ENCODE measurements at places on chromosomes 7 and 10. TPM values are rescaled to one million over a fixed set of nuclear protein-coding genes. Genes with fewer than 3 reads are reported as not detected.

Gene SPDYE11
- total RNA-seq = not detected

DNA sequence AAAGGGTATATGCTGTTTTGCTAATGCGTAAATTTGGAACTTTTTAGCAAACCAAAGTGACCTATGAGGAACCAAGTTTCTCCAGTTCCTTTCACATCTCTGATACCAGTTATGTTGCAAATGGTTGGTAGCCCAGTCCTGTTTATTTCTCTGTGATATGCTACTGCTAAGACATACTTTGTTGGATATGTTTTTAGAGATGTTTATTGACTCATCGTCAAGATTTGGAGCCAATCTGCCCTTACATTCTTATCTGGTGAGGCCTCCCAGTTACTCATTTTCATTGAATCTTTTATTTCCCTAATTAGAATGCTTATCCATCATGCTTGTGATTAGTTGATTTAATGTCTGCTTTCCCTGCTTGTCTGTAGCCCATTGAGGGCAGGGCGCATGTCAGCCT is 58.9 kb downstream of the LRGUK start:
- no peak for DNase-seq

Gene NKX1-2
- total RNA-seq = 0.35 TPM

Gene ADAM12
- 3.1 TPM for total RNA-seq

Gene EPO
- not detected for total RNA-seq

Gene MRC1
- not detected for total RNA-seq

DNA sequence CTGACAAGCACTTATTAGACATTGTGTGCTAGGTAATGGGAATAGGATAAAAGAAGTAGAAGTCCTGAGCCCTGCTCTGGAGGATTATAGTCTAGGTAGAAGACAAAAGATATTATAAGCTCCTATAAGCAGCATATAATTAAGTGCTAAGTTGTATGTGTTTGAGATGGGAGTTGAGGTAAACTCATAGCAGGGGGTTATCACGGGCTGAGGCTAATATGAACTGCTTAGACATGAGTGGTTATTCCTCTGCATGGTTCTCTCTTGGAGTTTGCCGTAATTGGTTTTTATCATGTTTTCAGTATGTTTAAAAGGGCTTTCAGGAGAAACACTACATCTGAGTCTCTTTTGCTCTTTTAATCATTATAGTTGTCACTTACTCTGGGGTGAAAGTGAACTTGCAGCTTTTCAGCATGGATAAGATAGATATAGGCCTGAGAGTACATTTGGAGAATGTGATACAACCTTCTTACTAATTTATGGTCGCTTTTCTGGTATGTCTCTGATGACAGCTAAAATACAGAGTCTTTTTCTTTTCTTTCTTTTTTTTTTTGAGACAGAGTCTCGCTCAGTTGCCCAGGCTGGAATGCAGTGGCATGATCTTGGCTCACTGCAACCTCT is 39.0 kb downstream of the SMNDC1 start:
- DNase-seq = no peak

- peak; percentile 76 for DNase-seq
Measured at GRCh38 chr7:1533547-1534329, 3.2 kb downstream of the MAFK start.

GRCh38 chr7:5776894-5777660 is 4.4 kb downstream of the RNF216 start:
- no peak for DNase-seq

- peak; percentile 1 for DNase-seq
Measured at GRCh38 chr10:89741126-89741762, 39.9 kb downstream of the KIF20B start.

Gene STEAP2
- 1.3 TPM for total RNA-seq

DNA sequence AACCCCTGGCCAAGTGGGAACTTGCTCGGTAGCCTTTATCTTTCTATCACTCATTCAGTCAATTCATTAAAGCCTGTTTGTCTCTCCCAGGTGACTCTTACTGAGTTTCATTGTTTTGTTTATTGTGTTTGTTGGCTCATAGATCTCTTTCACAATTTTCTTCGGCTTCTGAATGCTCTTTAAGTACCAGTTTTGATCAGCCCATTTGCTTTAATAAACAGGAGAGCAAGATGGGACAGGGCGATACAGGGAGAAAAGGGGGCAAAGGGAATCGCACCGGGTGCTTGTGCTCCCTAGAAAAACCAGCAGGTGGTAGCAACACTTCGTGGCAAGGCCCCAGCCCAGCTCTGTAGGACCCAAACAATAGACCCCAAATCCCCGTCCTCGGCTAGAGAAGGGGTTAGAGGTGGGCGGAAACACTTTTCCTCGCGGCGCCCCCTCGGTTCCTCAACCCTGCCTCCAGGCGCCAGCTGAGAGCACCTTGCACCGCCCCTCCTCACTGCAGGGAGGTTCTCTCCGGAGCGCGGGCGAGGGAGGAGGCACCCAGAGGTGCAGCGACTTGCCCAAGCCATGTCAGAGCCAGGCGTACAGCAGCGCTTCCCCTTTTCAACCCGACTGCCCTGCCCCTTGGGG is 1.0 kb upstream of the EPHB6 start:
- peak; percentile 76 for DNase-seq

Gene GATA3
- total RNA-seq = 13.1 TPM

DNA sequence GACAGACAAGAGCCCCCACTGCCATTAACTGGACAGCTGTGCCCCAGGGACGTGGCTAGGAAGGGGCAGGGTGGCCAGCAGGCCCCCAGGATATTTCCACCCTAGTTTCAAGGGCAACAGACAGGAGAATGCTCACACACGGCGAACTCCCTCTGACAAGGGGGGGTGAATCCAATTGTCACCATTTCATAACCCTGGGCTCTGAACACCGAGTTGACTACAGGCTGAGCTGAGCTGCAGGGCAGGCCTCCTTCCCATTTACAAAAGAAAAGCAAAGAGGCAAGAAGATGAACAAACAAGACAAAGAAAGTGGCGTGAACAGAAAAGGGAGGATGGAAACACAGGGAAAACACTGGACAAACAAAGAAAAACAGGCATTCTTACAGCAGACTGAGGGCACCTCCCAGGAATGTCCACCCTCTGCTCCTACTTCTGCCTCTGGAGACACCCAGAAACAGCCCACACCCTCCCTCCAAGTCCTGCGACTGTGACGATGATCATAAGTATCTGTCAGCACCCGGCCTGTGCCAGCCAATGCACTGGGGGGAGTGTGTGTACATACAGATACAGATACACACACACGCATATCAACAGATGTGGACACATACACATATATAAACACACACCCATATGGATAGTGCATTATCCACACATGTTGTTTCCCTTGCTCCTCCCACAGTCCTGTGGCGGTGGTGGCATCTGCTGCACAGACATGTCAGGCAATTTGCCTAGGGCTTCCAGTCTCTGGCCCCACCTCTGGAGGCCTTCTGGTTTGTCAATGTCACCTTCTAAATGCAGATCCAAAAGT is 66.2 kb downstream of the FAM53B start:
- DNase-seq = no peak

GRCh38 chr10:24502006-24502405 is 221.7 kb downstream of the ARHGAP21 start:
- DNase-seq = no peak

Gene SH2D4B
- total RNA-seq = not detected
